ENCODE measurements at places on chromosomes 13 and 19.

- DNase-seq: no peak
These were observed 69.9 kb downstream of the GPC5 start for GRCh38 chr13:91468301-91468700.

- no peak for DNase-seq
These were observed 3.4 kb downstream of the TLE5 start for GRCh38 chr19:3058821-3059314.

DNA sequence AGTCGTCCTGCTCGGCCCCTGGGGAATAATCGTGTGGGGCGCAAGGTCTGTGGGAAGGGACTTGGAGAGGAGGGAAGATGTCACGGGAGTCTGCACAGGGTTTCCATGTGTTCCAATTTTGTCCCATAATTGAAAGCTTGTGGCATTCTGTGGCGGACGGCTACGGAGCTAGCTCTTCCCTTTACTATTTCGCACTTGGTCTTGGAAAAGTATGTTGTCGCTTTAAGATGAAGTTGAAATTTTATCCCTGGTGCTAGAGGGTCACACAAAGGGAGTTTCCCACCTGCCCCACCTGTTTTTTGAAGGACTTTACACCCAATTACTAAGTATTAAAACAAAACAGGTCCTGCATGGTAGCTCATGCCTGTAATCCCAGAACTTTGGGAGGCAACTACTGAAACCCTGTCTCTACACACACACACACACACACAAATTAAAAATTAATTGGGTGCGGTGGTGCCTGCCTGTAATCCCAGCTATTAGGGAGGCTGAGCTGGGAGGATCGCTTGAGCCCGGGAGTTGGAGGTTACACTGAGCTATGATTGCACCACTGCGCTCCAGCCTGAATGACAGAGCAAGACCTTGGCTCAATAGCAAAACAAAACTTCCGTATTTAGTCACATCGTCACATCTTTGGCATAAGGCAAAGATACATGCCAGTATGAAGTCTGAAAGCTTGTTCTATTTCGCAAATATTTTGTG is 967 bp upstream of the TPT1 start:
- DNase-seq: peak; percentile 60

- no peak for DNase-seq
These were observed 8.4 kb upstream of the UFM1 start for GRCh38 chr13:38341149-38341692.

GRCh38 chr19:50462970-50463369 is 13.3 kb upstream of the EMC10 start:
- DNase-seq: no peak

DNA sequence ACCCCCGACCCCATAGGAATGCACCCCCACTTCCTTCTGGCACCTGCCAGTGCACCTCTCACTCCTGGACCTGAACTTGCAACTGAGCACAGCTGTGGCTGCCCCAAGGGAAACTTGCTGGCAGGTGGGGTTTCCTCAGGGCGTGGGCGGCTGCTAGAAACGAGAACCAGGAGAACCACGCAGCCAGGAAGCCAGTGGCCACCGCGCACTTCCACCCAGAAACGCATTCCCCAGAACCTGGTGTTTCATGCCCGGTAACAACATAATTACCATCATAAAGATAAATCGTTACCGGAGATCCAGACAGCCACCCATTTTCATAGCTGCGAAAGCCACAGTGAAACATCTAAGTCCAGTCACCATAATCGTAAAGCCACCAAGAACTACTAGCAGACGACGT is 75.2 kb upstream of the C13orf46 start:
- no peak for DNase-seq

- no peak for DNase-seq
These were observed 20.1 kb upstream of the MRI1 start for GRCh38 chr19:13744174-13744573.

- DNase-seq: peak; percentile 63
These were observed 126.0 kb downstream of the FOXO1 start for GRCh38 chr13:40540328-40541044.

GRCh38 chr19:58218899-58219298 is 9.8 kb upstream of the ZNF544 start:
- peak; percentile 67 for DNase-seq

DNA sequence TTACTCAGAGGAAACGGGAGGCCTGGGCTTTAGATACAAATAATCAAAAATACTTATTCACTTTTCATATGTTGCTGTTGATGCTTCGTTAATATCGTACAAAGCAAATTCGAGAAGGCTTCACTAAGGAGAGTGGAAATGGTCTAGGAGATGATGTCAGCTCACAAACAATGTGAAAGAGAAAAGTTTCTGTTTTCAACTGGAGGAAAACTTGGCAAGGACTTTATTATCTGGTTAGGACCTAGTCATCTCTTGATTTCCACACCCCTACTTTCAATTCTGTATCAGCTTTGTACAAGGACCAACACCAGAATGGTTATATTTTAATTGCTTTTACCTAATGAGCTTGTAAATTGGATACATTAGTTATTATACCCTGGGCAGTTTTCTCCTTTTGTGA is 88.0 kb downstream of the SLC10A2 start:
- no peak for DNase-seq

- no peak for DNase-seq
These were observed 69.8 kb downstream of the ALOX5AP start for GRCh38 chr13:30805132-30805537.

GRCh38 chr19:29665826-29666577 is 741 bp downstream of the PLEKHF1 start:
- peak; percentile 30 for DNase-seq

GRCh38 chr13:113397608-113398425 is 33.9 kb upstream of the GRTP1 start:
- DNase-seq: no peak

- DNase-seq: no peak
These were observed 153.8 kb upstream of the UQCRFS1 start for GRCh38 chr19:29366757-29367156.

GRCh38 chr13:33015791-33016323 is 366 bp upstream of the KL start:
- peak; percentile 68 for DNase-seq

GRCh38 chr13:96053003-96053703 is at the start of gene UGGT2:
UGGT2 (minus strand) TSS chr13:96053401; CDS start chr13:96053312, 89 bp downstream.
- DNase-seq: peak; percentile 89

DNA sequence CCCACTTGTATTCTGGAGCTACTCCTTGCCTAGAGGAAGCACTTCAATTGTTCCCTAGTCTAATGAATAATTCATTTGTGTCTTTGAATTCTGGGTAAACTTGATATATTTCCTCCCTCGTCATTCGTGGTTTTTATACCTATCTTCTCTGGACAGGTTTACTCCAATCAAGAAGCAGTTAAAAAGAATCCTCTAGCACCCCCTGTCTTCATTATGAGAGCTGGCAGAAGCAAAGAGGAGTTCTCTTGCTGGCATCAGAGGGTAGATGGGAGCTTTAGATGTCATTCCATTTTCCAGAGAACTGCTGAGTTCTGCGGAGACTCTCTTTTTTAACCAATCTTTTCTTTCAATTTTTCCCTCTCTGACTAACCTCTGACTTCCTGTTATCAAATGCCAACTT is 627.7 kb downstream of the FGF9 start:
- DNase-seq: peak; percentile 42

GRCh38 chr13:25319771-25320170 is 18.3 kb downstream of the NUP58 start:
- DNase-seq: no peak

Measured in DMS53 (cell line).